ENCODE measurements at places on chromosomes 5 and 9.

DNA sequence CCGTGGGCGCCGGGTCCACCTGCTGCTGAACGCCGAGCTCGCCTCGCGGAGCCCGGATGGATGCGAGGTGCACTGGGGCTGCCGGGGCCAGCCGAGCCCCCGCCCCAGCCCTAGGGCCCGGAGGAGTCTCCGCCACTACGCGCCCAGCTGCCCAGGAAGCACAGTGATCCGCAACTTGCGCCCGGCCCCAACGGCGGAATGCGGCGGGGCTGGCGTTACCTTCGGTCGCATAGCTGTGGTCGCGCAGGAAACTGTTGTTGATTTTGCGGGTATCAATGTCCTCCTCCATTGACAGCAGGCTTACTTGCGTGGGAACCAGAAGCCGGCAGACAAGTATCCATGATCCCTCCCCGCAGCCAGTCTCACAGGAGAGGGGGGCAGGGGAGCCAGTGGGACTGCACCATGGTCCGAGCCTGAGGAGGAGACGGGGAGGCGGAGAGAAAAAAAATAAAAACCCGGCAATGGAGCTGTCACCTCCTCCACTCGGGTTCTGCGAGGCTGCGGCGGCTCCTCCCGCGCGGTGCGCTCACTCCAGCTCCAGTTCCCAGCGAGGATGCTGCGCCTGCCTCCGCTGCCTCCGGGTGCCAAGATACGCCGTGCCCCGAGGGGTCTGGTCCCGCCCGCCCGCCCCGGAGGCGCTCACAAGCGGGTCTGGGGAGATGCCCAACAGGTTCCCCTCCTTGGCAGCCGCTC is 628 bp downstream of the PPP2R2B start:
- peak; percentile 3 for DNase-seq

- DNase-seq: no peak
Measured at GRCh38 chr5:138536665-138537315, 6.2 kb downstream of the ETF1 start.

DNA sequence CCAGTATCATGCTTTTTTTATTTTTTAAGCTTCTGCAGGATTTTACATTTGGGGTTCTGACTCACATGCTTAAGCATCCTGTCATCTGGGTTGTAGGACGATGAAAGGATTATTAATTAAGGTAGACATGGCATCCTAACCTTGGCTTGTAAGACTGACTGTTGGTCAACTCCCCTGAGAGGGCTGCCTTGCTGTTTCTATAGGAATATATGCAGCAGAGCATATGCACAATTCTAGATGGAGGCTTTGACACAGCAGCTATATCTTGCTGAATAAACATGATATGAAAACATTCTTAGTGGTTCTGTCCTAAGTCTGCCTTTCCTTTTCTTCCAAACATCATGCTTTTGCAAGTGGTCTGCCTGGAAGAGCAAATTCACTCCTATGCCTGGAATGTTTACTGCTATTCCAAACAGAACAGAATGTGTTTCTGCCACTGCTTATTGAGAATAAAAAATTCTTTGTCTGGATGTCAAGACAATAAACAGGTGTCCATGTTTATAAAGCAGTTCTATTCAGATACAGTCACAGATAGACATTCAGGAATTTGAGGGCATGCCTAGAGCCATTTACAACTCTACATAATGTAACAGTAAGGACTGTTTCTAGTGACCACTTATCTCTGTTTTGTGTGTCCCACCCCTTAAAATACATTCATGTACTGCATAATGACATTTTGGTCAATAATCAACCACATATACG is 166.2 kb upstream of the PPP2R2B start:
- no peak for DNase-seq

- DNase-seq: no peak
Measured at GRCh38 chr5:107268241-107268640, 402.5 kb downstream of the EFNA5 start.

GRCh38 chr9:96061293-96061987 is 185.9 kb downstream of the ERCC6L2 start:
- DNase-seq: peak; percentile 9

GRCh38 chr9:86342269-86342668 is 11.9 kb downstream of the TUT7 start:
- DNase-seq: no peak

DNA sequence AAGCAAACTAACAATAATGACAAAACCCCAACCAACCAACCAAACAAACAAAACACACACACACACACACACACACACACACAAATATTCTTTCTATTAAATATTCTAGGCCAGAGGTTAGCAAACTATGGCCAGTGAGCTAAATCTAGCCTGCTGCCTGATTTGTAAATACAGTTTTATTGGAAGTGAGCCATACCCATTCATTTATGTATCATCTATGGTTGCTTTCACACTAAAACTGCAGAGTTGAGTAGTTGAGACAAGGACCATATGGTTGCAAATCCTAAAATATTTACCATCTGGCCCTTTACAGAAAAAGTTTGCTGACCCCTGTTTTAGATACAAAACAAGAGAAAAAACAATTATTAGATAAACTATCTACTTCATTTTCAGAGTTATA is 620.5 kb upstream of the SEMA6A start:
- DNase-seq: no peak

DNA sequence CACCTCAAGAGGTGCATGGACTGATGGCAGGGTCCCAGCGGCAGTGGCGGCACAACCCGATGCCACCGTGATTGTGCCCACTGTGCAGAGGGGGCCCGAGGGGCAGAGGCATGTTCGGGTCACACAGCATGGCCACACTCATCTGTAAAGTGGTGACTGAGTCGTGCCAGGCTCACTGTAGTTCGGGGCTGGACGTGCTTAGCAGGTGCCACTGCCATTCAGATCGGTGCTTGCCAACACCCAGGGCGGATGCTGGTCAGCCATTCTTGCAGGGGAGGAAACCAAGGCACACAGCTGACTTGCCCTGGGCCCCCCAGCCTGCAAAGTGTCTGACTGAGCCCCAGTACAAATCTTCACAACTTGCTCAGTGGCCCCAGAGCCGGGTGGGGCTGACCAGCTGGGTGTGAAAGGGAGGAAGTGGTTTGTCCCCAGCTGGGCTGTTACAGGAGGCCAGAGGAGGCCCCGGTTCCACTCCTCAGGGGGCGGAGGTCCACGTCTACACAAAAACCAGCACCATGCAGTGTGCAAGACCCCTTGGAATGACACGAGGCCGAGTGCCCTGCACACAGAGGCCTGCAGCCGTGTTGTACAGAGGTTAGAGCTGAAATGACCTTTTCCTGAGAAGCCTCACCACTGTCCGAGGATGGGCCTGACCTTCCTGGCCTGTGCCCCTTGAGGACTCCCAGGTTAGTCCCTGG is 17.9 kb downstream of the FGD3 start:
- DNase-seq: no peak

GRCh38 chr9:124414612-124415011 is 630 bp downstream of the PSMB7 start:
- no peak for DNase-seq

DNA sequence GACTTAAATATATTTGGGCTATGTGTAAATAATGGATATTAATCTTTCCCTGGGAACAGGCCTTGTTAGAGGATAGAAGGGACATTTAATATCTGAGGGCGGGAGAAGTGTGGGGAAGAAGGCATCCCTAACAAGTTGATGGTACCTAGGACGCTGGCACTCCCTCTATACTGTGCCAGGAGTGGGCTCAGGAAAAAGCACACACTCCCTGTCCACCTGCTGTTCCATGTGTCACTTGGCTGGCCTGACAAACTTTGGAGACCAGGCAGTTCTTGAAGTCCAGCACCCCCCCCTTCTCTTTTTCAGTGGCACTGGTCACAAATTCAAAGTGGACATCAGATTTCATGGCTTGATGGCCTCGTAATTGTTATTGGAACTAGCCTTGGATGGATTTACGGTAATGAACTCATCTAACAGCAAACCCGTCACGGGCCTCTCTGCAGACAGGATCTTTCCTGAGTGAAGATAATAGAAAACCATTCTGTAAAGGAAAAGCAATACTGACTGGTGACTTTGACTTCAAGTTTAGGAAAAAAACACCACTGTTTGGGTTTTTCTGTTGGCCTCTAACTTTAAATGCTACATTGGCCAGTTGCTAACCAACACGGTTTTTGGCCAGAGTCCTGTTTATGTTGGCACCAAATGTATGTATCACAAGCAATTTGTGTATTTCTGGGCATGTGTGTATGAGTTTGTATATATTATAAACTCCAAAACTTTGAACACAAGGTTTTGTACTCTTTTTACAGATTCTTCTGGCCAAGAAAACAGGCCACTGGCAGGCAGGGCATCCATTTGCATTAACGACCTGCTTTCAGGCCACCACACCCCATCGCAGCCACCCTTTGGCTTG is 552.6 kb downstream of the CCDC171 start:
- DNase-seq: no peak

GRCh38 chr5:154627698-154628678 is 127.2 kb upstream of the LARP1 start:
- DNase-seq: no peak

DNA sequence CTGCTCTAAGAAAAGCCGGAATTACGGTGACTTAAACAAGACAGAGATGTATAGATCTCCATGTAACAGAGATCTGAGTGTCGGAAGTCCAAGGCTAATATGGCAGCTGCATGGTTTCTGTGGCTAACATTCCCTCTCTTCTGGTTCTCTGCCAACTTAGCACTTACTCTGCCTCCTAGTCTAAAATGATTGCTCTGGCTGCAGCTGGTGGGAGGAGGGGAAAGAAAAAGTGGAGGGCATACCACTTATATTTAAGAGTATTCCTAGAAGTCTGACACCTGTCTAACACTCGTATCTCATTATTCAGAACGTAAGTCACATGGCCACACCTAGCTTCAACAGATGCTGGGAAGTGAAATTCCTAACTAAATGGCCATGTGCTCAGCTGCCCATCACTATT is 551.5 kb upstream of the TLE4 start:
- DNase-seq: no peak

DNA sequence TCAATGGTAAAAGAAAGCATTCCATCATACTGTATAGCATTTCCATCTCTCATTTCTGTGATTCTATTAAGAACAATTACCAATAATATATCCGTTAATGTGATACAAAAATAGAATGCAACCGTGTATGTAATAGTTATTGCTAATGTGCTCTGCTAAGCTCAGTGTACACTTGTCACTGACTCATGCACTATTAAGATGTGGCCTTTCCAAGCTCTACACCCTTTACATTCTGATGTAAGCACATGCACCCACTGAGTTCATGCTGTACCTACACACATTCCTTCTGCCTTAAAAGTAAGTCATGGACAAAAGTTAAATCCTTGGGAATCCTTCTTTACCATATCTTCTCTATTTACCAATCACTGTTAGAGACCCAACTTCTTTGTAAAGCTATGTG is 319.1 kb downstream of the ZSWIM6 start:
- DNase-seq: no peak

DNA sequence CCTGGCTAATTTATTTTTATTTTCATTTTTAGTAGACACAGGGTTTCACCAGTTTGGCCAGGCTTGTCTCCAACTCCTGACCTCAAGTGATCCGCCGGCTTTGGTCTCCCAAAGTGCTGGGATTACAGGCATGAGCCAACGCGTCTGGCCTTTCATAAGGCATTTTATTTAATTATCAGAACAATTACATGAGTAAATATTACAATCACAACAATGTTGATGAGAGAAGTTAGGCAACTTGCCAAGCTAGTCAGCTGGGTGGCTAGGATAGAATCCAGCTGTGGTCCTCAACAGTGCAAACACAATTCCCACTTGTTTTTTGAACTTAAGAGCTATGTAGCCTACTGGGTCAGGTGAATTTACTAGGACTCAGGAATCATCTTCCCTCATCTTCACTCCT is 22.0 kb downstream of the C9orf57 start:
- DNase-seq: no peak

DNA sequence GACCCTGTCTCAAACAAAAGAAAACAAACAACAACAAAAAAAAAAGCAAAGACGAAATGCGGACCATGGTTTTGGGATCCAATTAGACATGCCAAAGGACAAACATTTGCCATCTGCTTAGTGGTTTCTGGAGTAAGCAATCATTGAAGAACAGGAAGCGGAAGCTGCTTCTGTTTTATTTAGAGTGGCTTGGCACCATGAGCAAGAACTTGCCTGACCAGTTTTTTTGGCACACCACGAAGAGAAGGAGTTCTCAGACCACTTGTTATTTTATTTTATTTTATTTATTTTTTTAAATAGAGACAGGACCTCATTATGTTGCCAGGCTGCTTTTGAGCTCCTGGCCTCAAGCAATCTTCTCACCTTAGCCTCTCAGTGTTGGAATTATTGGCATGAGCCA is 17.0 kb downstream of the BTF3 start:
- no peak for DNase-seq

DNA sequence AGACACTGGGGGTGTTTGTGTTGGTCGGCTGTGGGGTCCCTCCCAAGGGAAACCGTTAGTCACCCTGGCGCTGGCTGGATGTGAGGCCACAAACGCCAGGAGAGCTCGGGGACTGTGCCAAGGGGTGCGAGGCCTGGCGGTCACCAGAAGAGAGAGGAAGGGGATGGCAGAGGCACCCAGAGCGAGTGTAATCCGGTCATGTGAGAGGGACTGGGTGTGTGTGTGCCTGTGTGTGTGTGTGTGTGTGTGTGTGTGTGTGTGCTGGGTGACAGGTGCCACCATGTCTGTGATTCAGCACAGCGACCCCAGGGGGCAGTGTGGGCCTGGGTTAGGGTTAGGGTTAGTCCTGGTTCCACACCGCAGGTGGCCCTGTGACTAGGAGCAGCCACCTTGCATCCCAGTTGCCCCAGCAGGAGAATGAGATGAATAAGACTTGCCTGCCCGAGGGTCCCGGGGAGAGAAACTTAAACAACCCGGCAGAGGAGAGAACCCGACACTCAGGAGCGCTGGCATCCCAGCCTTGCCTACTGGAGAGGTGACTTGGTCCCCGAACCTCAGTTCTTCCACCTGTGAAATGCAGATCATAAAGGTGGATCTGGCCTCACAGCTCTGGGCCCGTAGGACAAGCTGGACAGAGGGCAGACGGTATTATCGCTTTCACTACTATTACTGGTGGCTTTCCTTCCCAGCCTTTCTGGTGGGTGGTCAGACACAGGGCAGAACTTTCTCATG is 1.4 kb upstream of the ADAMTSL2 start:
- peak; percentile 33 for DNase-seq

DNA sequence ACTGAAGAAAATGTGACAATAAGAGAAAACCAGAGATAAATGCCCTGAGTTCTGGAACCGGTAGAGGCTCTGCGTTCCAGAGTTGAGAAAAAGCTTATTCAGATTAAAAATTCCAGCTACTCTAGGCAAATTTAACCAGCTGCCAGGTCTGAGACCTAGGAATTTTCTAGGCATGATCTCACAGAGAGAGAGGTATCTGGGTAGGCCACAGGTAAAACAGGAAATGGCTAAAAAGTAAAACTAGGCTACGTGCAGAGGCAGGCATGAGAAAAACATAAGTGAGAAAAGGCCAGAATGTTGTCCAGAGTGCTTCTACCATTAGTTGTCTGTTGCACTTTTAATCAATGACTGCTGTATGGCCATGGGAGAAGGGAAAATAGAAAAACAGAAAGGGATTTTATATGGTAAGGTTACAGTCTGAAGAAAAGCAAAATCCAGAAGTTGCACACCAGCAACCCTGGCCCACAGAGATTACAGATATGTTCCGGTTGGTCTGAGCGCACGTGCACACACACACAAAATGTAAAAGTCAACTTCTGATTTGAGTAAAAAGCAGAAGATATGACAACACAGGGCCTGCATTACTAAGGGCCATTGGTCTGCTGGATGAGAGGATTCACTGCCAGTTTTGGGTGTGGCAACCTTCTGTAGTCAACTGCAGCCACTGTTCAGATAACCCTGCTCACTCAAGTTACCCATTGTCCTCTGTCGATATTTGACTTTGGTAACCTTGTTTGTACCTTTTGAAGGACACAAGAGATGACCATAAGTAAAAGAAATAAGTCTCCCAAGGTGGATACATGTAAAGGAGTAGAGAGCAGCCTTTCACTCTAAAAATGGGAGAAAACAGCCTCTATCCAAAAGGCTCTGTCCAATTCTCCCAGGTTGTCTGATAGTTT is 266.0 kb downstream of the DTWD2 start:
- no peak for DNase-seq

All from activated T-helper 9 cell treated with anti-CD3 and anti-CD28 coated beads, Interleukin-2, amount 50 U/mL, for 16 hours (primary cell).